ENCODE measurements at places on chromosomes 1 and 21.

GRCh38 chr1:61741711-61742619 is at the start of gene PATJ:
TSS of gene PATJ (plus strand) at chr1:61742480. CDS start at chr1:61762893, 20,413 bp downstream.
- DNase-seq: peak; percentile 85

DNA sequence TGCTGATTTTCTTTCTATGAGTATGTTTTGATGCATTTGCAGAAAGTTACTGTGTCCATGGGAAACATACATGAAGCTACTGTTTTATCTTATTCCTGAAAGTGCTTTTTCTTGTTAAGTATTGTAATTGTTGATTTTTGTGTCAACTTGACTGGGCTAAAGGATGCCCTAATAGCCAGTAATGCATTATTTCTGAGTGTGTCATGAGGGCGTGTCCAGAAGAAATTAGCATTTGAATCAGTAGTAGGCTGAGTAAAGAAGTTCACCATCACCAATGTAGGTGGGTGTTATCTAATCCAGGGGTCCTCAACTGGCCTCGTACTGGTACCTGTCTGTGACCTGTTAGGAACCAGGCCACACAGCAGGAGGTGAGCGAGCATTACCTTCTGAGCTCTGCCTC is 760.2 kb downstream of the PLA2G4A start:
- DNase-seq: no peak

DNA sequence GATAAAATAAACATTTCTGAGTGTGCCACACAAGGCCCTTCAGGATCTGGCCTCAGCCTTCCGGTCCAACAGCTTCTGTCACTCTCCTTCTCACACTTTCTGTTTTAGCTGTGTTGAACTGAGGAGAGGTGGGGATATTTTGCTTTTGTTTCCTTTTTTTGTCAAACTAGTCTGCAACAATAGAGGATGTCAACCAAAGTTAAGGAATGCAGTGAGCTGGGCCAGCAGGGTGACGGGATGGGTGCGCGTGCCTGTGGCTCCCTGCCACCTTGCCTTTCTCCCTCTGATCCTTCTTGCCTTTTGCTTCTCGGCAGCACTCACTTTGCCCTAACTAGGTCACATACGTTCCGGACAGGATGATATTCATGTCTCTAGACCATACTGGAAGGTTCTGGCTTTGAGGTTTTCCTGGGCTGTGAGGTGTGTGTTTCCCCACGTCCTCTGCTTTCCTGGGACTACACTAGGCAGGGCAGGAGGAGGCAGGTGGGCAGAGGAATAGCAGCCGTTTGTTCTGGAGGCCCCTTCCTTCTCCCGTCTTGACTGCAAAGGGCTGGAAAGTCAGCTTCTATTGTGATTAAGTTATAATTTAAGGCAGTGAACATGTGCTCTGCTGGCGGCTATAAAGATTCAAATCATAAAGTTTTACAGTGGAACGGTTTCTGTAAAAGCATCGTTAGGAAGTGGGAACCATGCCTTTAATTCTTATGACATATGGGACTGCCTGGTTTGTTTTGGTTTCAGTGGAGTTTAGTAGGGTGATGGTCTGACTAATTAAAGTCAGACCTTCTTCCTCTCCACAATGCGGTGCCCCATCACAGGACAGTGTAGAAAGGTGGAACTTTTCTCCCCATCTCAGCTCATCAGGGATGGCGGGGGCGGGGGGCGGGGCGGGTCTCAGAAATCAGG is 67.8 kb downstream of the RNF220 start:
- no peak for DNase-seq

- peak; percentile 68 for DNase-seq
These were observed 47.9 kb downstream of the NPHP4 start for GRCh38 chr1:5944154-5944842.

- DNase-seq: no peak
These were observed 31.9 kb upstream of the SGIP1 start for GRCh38 chr1:66502086-66502485.

GRCh38 chr1:243432136-243432535 is 176.3 kb downstream of the SDCCAG8 start:
- no peak for DNase-seq

DNA sequence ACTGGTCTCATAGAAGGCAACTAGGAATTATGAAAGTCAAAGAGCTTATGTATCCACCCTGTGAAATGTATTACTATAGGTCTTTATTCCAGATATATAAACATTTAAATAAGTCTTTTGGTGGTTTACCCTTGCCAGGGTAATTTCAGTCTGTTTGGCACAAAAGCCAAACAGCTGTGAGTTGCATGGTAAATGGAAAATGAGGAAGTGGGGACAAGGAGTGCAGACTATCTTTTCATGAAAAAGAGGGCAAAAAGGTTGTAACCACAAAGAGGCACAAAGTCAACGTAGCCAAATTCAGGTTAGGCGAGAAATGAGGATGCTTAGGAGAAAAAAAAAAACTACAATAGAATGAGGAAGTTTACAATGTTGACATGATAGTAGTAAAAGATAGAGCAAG is 492.3 kb upstream of the PRMT6 start:
- DNase-seq: no peak

GRCh38 chr1:111505641-111506119 is 2.2 kb upstream of the ADORA3 start:
- DNase-seq: no peak

GRCh38 chr1:151289080-151289935 is 7.2 kb downstream of the ZNF687 start:
- no peak for DNase-seq

- DNase-seq: no peak
These were observed 1.5 kb downstream of the RGS2 start for GRCh38 chr1:192810253-192810880.

DNA sequence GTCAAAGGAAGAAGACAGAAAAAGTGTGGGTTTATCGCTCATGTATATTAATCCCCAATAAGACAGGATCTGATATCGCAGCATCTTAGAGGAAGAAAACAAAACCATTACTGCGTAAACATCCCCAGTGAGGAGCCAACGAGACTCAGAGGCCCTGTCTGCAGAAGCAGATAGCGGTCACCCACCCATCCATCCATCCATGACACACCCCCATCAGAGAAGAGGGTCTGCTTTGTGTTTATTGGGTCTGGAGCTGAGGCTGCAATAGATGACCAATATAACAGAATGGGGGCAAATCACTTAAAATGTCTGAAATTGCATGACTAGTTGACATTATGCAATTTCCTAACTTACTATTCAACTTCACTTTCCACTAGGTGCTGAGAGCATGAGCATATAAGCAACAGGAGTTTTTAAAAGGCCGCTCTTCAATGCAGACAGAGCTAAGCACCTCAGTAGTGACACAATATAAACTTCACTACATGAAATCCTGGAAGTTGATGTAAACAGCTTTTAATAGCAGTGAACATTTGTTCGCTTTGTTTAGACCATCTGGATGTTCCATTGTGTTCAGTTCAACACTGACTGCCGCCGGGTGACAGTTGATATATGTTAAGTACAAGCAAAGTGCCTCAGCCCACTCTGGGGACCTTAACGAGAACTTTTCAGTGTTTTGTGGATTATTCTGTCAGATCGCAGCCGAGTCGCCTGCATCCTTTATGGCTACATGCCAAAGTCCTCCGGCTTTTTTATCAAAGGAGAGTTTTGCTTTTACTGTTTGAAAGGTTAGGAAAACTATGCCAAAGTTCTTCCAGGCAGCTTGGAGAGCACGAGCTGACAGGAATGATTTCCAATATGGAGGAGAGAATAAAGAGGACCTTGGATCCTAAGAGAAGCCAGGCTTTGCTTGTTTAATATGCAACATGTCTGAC is 167.5 kb downstream of the ZNF281 start:
- DNase-seq: no peak

GRCh38 chr21:36338975-36339374 is 19.0 kb downstream of the MORC3 start:
- DNase-seq: no peak

DNA sequence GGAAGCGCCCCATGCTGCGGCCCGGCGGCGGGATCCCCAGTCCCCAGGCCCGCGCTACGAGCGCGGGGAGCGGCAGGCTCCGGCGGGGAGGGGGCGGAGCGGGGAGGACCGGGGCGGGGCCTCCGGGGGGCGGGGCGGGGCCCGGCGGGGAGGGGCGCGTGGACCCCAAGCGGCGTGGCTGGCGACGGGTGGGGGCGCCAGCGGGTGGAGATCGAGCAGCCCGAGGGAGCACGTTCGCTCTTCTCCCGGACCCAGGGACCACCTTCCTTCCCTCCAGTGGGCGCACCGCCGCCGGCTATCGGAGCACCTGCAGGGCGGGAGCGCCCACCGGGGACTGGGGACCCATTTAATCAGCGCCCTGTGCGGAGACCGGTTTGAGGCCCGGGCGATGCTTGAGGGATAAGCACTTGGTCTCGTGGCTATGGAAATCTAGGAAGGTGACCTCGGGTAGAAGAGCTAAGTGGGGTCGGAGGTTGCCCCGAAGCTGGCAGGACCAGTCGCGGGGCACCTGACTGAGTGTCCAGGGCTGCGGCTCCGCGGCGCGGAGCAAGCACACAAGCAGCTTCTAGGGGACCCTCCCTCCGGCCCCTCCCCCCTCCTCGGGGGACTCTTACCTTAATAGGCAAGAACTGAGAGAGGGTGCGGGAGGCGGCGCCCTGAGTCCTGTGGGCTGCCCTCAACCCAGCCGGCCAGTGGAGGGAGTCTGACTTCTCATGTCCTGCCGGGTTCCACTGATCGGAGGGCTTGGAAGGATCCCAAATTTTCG is at the start of gene TSPAN2:
TSS of gene TSPAN2 (minus strand) at position 84 of the 766 bp plus-strand sequence. CDS start at position 13, 71 bp downstream.
- peak; percentile 84 for DNase-seq

- no peak for DNase-seq
These were observed 499.6 kb upstream of the C1orf87 start for GRCh38 chr1:60573121-60573520.

- peak; percentile 65 for DNase-seq
These were observed 32.9 kb downstream of the CSMD2 start for GRCh38 chr1:34132161-34132420.

GRCh38 chr1:65717815-65718454 is 74.8 kb upstream of the PDE4B start:
- DNase-seq: no peak

DNA sequence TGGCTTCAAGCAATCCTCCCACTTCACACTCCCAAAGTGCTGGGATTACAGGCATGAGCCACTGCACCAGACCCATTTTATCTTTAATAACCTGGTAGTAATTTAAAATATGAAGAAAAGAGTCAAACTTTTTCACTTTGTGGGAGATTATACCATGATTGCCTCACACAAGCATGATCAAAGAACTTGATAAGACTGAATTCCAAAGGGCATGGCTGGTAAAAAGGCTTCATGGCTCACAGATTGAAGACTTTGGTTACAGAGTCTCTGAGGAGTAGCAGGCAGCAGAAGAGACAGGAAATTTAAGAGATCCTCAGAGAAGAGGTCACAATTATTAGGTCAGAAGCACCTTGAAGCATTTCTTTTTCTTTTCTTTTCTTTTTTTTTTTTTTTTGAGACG is 16.4 kb upstream of the RGSL1 start:
- no peak for DNase-seq
